ENCODE measurements at places on chromosomes 6 and 20. TPM values are rescaled to one million over a fixed set of nuclear protein-coding genes. Genes with fewer than 3 reads are reported as not detected.

UBE3D gene
- polyA plus RNA-seq, result 10.3 TPM

CST11 gene
- not detected for polyA plus RNA-seq

ITPA gene
- 43.2 TPM for polyA plus RNA-seq

SDCBP2 gene
- polyA plus RNA-seq, result 2.2 TPM
